ENCODE measurements at places on chromosomes 11 and 22.

DNA sequence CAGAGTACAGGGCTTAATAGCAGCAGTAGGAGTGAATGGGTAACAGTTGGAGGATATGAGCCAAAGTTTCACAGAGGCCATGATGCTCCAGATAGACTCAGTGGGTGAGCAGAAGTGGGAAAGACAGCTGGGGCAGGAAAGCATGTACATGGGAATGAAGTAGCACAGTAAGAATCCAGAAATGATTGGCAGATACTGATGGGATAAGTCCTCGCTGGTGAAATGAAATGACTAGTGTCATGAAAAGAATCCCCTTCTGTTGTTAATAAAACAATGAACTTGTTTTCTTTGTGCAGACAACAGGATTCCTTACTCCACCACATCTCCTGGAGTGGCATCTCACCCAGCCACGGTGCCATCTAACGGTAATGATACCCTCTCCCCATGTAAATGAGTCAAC lies 17.4 kb upstream of the PANX1 start:
- no peak for DNase-seq

GRCh38 chr11:110984147-110984546 lies 261.4 kb upstream of the POU2AF2 start:
- peak; percentile 30 for DNase-seq

- DNase-seq = no peak
These were observed 3.8 kb upstream of the CTSD start for GRCh38 chr11:1767399-1768140.

DNA sequence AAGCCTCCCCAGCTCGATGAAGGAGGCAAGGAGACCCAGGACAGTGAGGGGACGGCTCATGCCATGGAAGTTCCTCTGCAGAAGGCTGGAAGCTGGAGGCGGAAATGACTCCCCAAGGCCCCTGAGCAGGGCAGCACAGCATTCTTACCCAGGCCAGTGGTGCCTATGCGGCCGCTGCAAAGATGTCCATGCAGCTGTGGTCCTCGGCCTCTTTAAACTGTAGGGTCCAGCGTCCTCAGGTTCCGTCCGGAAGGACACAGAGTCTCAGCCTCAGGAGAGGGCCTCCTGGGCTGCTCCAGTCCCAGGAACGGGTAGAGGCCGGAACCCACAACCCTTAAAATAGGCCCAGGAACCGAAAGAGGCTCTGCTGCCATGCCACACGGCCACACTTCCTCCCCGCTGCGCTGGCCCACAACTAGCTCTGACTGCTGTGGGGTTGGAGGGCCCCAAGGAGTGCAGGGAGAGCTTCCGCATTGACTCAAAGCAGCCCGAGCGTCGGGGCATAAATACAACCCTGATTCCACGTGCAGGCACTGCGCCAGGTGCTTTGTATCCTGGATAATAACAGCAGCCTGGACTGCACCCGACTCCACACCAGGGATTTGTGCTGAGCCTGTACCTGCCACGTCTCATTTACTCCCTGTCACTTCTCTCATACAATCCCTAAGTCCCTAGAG lies 5.5 kb downstream of the KIAA0930 start:
- peak; percentile 41 for DNase-seq

- no peak for DNase-seq
These were observed 501.9 kb downstream of the BRD1 start for GRCh38 chr22:49325531-49326395.

DNA sequence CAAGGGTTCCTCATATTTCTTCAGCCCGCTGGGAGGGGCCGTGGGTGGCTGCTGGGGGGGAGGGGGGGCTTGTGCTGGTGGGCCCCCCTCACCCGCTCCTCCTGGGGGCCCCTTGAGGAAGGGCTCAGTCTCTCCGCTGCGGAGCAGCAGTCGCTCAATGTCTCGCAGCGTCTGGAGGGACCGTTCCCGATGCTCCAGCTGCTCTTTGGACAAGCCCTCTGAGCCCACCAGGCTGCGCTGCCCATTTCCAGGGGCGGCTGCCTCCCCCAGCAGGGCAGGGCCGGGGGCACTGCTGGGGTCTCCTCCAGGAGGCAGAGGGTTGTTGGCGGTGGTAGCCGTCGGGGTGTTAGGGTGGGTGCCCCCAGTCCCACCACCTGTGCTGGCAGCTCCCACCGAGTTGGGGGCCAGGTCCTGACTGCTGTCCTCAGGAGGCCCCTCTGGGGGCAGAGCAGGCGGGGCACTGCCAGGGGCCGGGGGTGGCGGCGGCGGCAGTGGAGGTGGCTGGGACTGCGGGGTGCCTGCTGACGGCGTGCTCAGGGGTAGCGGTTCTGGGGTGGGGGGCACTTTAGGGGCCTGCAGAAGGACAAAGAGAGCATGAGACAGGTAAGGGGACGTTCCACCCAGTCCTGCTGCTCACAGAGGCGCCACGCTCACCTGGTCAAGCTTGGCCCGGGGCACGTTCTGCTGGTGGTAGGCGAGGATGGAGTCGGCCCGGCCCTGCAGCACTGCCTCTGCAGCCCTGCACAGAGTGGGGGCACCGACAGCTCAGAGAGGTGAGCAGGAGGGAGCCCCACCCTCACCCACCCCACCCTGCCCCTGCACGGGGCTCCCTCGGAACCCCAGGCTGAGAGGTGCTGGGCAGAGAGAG lies 18.9 kb downstream of the CXCR5 start:
- DNase-seq = no peak

DNA sequence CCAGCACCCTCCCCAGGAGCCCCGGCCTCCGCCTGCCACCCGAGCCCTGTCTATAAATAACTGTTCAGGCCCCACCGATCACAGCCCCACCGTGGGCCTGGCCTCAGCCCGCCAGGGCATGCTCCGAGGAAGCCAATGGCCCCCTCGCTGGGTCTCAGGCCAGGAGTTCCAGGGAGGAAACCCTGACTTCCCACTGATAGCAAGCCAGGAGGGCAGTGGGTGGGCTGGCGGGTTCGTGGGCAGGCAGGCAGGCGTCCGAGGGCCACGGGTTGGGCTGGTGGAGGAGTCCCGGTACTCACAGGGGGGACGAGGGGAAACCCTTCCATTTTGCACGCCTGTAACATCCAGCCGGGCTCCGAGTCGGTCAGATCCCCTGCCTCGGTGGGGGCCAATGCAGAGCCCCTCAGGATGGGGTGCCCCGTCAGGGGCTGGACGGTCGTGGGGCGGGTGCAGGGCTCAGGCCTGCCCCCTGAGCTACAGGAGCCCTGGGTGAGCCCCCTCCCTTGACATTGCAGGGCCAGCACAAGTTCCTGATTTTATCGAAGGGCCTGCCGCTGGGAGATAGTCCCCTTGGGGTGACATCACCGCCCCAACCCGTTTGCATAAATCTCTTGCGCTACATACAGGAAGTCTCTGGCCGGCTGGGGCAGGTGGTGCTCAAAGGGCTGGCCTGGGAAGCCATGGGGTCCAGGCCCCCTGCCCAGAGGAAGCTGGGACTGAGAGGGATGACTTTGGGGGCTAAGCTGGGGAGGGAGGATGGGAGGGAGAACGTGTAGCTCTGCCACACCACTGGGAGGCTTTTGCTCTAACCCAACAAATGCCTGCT lies at the start of gene SPI1:
SPI1 (minus strand) TSS at position 538 of the 826 bp plus-strand sequence; CDS start at position 344, 194 bp downstream.
- DNase-seq = peak; percentile 52

DNA sequence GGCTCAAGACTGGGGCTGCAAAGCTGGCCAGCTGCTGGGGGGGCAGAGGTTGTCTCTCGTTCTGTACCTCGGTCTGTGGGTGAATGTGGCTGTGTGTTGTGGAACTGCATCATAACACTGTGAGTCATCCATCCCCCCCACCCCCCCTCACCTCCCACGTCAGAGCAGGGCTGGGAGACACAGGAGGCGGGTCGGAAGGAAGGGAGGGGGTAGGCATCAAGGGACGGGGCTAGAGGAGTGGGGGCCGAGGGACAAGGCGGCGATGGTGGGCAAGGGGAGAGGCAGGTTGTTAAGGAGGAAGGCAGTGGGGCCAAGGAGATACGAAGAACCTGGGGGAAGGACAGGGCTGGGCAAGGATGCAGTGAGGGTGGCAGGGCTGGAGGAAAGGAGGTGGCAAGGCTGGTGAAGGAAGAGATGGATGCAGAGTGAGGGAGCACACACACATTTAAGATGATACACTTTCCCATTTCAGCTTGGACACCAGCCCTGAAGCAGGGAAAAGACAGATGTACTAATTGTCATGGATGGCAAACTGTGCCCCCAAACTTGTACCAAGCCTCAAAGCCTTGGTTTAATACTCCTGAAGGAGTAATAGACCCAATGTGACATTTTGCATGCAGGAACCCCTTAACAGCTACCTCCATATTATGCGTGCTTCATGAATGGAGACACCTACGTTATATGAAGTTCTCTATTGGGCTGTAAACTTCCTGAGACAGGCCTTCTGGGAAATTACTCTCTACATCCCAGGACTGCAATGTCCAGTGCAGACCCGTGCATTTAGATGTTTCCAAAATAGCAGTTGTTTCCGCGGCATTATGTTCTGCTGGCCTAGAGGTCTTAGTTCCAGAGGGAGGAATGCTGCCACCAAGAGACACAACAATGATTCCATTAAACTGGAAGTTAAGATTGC lies at the start of gene YPEL4:
YPEL4 (minus strand) TSS at position 87 of the 913 bp plus-strand sequence. CDS start 2,805 bp downstream, outside the sequence.
- peak; percentile 87 for DNase-seq

- peak; percentile 52 for DNase-seq
These were observed 3.6 kb upstream of the MB start for GRCh38 chr22:35620624-35621251.
